ENCODE measurements at places on chromosomes 13 and 19.

GRCh38 chr13:111562716-111563115, 242.3 kb downstream of the TEX29 start:
- DNase-seq: no peak

- no peak for DNase-seq
These were observed 11.4 kb downstream of the ELF1 start for GRCh38 chr13:41007744-41008128.

DNA sequence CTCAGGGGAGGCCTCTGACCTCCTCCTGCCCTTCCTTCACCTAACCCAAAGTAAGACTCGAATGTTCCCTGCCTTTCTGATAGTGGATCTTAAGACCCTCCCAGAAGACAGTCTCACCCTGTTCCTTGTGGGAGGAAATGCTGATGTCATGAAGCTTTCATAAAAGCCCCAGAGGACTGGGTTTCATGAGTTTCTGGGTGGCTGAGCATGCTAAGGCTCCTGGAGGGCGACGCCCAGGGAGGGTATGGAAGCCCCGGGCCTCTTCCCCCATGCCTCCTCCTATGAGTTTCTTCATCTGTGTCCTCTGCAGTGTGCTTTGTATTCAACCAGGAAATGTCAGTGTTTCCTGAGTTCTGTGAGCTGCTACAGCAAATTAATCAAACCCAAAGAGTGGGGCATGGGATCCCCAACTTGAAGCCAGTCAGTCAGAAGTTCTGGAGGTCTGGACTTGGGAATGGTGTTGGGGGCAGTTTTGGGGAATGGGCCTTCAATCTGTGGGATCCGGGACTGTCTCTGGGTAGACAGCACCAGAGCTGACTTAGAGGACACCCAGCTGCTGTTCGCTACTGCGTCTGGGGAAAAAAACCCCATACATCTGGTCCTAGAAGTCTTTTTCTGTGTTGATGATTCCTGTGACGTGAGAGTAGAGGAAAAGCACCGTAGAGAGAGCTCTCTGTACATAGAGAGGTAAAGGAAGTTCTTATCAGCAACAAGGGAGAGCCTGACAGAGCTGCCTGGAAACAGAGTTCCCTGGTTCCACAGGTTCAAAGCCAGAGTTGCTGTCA, 2.0 kb upstream of the LILRB2 start:
- no peak for DNase-seq

GRCh38 chr19:28443361-28443760, 769.6 kb downstream of the UQCRFS1 start:
- no peak for DNase-seq

DNA sequence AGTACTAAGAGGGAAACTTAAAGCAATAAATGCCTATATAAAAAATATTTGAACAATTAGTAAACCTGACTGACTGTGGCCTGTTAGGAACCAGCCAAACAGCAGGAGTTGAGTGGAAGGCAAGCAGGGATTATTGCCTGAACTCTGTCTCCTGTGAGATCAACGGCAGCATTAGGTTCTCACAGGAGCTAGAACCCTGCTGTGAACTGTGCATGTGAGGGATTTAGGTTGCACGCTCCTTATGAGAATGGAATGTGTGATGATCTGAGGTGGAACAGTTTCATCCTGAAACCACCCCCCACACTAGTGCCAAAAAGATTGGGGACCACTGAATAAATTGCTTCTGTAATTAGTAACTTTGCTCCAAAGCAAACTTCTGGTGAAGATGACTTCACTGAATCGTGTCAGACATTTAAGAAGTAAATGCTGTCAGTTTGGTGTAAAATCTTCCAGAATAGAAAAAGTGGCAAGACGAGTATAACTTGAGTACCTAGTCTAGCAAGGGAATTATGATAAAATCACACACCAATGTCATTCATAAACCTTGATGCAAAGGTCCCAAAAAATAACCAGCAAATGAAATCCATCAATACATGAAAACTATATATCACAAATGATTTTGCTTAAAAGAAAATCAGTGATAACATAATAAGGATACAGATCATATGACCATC, 53.8 kb downstream of the SLC6A16 start:
- peak; percentile 13 for DNase-seq

DNA sequence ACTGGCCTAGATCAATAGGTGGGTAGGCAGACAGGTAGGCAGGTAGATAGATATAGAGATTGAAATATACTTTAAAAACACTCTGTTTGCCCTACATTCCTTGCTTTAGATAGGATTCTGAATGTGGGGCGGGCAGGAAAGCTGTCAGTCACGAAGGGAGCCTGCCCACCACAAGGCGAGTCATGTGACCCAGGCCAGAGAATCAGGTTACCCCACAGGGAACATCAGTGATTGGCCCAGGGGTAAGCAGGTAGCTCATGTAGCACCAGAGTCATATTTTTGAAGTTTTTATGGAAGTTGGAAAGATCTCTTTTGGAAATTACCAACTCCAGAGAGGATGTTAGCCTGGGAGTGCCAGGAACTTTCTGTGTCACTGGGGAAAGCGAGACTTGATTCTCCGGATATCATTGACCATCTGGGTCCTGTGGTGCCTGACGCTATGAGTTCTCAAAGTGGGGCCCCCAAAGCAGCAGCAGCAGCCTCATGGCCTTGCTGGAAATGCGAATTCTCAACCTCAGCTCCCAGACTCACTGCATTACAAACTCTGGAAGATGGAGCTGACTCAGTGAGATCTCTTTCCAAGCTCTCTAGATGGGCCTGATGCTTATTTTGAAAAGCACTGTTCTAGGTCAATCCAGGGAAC, 60.3 kb downstream of the IRS2 start:
- DNase-seq: no peak

GRCh38 chr13:39858794-39859193, 203.3 kb downstream of the COG6 start:
- DNase-seq: no peak

DNA sequence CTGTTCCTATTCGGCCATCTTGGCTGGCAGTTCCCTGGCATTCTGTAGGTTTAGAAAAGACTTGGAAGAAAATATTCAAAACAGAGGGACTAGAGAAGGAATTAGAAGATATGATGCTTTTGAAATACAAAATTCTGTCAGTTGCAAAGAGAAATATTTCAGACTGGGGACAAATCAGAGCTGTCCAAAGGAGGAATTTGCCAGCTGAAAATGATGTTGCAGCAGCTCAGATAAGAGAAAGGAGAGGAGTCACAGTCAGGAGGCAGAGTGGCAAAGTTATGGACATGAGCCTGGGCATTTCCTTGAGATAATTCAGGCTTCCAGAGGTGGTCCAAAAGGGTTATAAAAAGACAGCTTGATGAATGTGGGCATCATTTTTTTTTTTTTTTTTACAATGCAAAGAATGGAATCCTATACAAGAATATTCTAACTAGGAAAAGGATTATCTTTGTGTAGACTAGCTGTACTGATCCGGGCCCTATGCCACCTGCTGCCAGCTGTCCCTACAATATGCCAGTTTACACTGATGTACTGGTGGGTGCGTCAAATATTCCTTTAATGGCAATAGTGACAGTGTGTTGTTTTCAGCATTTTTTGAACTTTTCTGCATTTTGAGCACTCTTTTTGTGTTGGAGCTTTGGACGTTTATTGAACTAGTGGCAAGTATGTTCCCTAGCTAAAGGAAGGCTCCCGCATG, 31.8 kb upstream of the CBY2 start:
- no peak for DNase-seq

DNA sequence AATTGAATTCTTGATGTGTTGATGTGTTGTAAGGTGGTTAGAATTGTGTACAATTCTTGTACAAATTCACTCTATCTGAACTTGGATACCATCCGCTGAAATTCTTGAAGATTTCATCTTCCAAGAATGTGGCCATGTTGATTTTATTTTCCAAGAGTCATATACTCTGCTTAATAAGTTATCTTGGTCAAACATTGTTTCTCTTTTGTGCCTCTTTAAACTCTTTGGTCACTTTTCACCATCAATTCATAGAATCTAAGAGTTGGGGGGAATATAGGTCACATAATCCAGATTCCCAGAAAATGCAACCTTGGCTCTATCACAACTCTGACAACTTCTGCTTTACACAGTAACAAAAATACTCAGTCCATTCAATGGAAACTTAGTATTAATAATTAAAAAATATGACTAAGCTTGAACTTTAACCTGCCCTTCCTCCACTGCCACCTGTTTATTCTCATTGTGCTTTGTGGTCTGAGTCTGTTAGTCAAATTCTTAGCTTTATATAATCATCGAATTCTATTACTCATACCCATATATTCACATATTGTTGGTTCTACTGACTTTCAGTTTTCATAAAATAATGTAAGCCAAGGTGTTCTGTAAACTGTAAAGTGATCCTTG, 373.2 kb downstream of the LMO7 start:
- no peak for DNase-seq

DNA sequence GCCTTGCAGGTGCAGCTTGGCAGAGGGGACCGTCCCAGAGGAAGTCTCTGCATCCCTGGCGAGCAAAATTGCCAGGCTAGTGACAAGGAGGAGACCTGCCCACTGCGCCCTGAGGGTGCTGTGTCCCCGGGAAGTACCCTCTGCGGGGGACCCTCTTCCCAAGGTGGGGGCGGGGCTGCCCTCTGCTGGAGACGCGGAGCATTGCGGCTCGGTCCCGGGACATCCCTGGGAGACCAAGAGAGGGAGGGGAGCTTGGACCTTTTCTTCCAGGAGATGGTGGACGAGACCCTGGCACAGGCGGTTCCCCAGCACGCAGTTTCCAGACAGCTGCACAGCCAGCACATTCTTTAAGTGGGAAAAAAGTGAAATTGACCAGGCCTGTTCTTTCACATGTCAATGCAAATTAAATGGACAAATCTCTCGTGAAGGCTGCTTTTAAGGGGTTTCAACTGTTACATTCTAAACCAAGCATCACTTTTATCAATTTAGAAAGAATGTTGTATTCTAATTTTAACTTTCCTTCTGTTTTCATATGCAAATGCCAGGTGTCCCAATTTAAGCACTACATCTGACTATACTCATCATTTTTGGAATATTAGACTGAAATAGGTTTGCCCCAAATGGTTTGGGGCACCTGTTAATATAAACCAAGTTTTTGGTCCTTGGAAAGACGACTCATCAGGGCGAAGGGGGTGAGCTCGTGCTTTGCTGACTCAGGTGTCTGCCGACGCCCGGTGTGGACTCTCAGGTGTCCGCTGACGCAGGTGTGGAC, 60.7 kb downstream of the MCF2L start:
- DNase-seq: peak; percentile 97

- no peak for DNase-seq
These were observed 10.2 kb upstream of the F7 start for GRCh38 chr13:113095146-113096051.

DNA sequence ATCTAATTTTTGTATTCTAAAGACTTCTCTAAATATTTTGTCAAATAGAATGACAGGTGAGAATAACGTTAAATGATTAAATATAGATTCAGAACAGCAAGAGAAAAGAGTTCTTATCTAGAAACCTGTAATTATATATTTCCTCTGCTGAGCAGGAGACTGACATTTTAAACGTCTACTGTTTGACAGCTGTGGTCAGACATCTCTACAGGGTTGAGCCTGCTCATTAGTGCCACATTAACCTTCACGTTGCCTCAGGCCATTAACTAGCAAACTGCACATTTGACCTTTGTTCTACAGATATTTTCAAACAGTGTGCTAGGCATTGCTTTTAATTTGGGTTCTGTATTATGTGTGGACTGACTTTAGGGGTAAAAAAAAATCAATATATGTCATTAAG, 347.5 kb downstream of the GPC5 start:
- no peak for DNase-seq

GRCh38 chr13:102917019-102917418, 71.2 kb downstream of the ERCC5 start:
- no peak for DNase-seq

- no peak for DNase-seq
These were observed 10.2 kb upstream of the FUT2 start for GRCh38 chr19:48685583-48685982.

GRCh38 chr13:21123956-21124355, 52.4 kb downstream of the SKA3 start:
- DNase-seq: peak; percentile 72

GRCh38 chr13:77437267-77437666, 98.2 kb upstream of the SCEL start:
- DNase-seq: no peak

GRCh38 chr13:45209229-45209628, 8.4 kb upstream of the KCTD4 start:
- DNase-seq: no peak

- DNase-seq: no peak
These were observed 378.8 kb downstream of the DACH1 start for GRCh38 chr13:71488201-71488600.

GRCh38 chr13:106083620-106084350, 451.7 kb downstream of the EFNB2 start:
- no peak for DNase-seq

GRCh38 chr13:79722885-79723445, 242.0 kb downstream of the NDFIP2 start:
- DNase-seq: no peak
